Stimulated activated CD8-positive, alpha-beta memory T cell treated with anti-CD3 and anti-CD28 coated beads, Interleukin-15, amount 100 ng/mL, for 48 hours (primary cell): ENCODE measurements at places on chromosomes 1 and 21.

DNA sequence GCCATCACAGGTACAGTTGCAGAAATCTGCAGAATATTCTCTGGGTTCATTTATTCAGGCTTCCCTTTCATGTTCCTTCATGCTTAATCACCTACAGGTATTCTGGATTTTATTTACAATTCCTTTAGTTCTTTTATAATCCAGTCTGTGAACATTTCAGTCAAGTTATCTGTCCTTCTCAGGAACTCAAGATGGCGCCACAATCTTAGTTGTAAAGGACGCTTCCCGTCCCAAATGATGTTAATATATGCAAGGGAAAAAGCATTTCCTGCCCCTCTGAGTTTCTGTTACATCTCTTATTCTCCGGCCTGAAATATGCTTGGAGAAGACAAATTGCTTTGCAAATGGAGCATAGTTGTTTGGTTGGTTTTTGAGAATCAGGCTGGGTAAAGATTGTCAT, 19.3 kb downstream of the F3 start:
- DNase-seq: no peak

GRCh38 chr1:227136210-227136820, 182.0 kb downstream of the CDC42BPA start:
- DNase-seq: no peak

- no peak for DNase-seq
Measured at GRCh38 chr1:224182057-224182865, 779 bp upstream of the DEGS1 start.

DNA sequence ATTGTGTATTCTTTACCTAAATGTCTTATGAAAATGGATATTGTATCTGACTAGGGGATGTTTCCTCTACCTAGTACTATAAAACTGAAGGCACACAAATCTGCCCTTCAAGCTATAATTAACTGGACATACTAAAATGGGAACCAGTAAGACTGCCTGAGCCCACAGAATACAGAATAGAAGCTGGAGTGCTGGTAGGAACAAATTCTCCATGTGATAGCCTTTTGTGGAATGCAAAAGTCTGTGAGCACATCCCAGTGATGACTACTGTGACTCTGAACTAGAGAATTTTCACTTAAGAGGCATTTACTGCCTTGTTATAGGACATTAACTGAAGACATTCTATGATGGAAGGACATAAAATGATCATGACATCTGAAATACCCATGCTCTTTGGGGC, 30.3 kb downstream of the KIFAP3 start:
- no peak for DNase-seq

- DNase-seq: no peak
Measured at GRCh38 chr1:78549331-78549730, 58.6 kb downstream of the PTGFR start.

- no peak for DNase-seq
Measured at GRCh38 chr1:234706931-234707330, 97.0 kb upstream of the IRF2BP2 start.

GRCh38 chr1:94701796-94702441, 118.2 kb upstream of the SLC44A3 start:
- DNase-seq: no peak

- no peak for DNase-seq
Measured at GRCh38 chr1:37177230-37177864, 143.0 kb upstream of the GRIK3 start.

- no peak for DNase-seq
Measured at GRCh38 chr1:29698626-29699025, 462.3 kb downstream of the PTPRU start.

- no peak for DNase-seq
Measured at GRCh38 chr1:160626509-160627342, 20.1 kb downstream of the SLAMF1 start.

GRCh38 chr1:47215713-47216112, 16.3 kb downstream of the TAL1 start:
- no peak for DNase-seq

DNA sequence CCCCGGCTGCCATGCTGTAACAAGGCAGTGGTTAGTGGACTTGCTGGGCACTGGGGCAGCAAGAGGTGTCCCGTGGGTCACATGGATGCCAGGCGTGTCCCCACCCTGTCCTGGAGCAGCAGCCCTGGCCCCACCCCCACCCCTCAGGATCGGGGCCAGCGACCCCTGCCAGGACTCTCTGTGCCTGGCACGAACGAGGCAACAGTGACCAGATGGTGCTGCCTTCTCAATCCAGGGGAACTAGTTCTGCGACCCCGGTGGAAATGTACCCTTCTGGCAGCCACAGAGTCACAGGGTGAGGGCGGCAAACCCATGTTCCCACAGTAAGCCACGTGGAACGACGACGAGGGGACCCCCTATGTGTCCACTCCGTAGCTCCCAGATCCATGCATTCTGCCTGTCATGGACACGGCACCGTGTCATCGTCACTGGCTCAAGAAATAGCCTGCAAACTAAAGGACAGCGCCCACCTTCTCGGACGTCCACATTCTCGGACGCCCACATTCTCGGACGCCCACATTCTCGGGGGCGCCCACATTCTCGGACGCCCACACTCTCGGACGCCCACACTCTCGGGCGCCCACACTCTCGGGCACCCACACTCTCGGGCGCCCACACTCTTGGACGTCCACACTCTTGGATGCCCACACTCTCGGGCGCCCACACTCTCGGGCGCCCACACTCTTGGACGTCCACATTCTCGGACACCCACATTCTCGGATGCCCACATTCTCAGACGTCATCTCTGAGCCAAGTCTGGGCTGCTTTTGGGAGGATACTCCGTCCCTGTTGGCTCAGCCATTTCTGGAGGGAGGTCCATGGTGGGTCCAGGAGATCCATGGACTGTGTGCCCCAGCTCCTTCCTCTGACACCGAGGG, 19.6 kb upstream of the ACTRT2 start:
- no peak for DNase-seq

- DNase-seq: no peak
Measured at GRCh38 chr1:18560692-18561091, 70.0 kb upstream of the PAX7 start.

DNA sequence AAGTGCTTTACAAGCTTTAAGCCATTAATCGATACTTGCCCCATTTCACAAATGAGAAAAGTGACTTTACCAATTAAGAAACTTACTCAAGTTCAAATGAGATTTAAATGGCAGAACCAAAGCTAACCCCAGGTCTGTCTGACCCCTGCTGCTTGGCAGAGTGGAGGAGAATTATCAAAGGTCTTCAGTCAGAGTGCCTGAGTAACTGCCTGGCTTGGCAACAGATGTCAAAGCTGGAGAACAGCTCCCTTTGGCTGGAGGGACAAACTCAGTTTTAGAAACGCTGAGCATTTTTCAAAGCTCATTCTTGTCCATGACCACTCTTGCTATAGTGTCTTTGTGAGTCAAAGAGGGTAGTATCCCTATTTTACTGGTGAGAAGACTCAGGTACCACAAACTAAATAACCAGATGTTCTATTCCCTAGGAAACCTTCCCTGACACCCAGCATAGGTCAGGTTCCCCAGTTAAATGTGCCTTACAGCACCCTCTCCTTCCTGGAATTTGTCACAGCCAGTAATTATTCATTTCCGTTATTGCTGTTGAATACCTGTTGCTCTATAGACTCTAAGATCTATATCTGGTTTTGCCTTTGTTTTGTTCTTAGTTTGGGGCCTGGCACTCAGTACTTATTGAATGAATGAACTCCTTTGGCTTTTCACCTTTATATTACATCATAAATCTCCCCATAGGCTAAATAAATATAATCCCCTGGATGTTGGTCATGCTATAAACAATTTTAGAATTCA, 5.0 kb upstream of the BCAR3 start:
- DNase-seq: no peak

GRCh38 chr1:84345220-84345619, 43.7 kb downstream of the SAMD13 start:
- no peak for DNase-seq

DNA sequence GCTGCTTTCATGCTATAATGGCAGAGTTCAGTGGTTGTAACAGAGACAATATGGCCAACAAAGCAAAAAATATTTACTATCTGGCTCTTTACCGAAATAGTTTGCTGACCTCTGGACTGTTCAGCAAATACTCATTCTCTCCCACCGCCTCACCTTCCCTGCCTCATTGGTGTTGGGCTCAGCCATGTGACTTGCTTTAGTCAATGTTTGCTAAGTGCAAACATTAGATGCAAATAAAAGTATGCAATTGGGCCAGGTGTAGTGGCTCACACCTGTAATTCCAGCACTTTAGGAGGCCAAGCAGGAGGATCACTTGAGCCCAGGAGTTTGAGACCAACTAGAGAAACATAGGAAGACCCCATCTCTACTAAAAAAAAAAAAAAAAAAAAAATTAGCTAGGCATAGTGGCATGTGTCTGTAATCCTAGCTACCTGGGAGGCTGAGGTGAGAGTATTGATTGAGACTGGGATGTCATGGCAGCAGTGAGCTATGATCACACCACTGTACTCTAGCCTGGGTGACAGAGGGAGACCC, 55.1 kb downstream of the RPL5 start:
- no peak for DNase-seq

DNA sequence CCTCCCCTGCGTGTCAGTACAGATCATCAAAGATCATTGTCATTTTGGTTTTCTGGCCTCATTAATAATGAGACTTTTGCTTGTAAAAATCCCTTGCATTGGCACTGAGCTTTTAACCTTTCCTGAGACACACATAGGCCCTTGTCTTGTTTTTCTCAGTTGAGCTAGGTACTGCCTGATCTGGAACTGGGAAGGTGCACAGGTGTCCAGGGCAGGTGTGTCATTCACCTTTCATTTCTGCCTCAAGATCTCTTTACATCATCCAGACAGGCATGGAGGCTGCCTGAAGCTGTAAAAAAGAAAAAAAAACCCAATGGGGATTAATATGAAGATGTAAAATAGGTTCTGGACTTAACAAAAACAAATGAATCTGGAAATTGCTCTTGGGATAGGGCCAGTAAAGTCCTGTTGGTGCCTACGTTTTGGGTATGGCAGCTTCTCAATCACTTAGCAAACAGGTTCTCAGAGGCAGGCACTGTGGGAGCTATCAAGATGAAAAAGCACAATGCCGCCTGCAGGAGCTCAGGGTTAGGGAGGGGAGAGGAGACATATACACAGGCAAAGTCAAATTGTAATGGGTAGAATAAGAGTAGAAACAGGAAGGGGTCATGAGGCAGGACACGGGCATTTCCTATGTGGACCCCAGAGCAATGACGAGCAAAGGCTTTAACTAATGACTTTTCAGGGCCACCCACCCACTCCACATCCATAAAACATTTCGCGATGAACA, 1.0 kb upstream of the KCNC4 start:
- no peak for DNase-seq

GRCh38 chr21:31482460-31482859, 138.4 kb upstream of the TIAM1 start:
- DNase-seq: no peak
